ENCODE measurements at places on chromosomes 16 and 17. TPM values are rescaled to one million over a fixed set of nuclear protein-coding genes. Genes with fewer than 3 reads are reported as not detected.

CIBAR2 gene
- total RNA-seq: not detected

KRTAP17-1 gene
- not detected for total RNA-seq

TCAP gene
- 1.6 TPM for total RNA-seq

CEP95 gene
- 56.0 TPM for total RNA-seq

LPO gene
- total RNA-seq: not detected

GJD3 gene
- not detected for total RNA-seq

PDIA2 gene
- not detected for total RNA-seq

MT1A gene
- total RNA-seq: 23.5 TPM

TUBG2 gene
- 25.5 TPM for total RNA-seq

- no peak for DNase-seq
These were observed 34.9 kb downstream of the RNF213 start for GRCh38 chr17:80295559-80295958.

GRCh38 chr17:40484285-40484972 is 17.0 kb downstream of the TNS4 start:
- no peak for DNase-seq

GRCh38 chr16:25411396-25412081 is 153.9 kb upstream of the ZKSCAN2 start:
- DNase-seq: no peak

DNA sequence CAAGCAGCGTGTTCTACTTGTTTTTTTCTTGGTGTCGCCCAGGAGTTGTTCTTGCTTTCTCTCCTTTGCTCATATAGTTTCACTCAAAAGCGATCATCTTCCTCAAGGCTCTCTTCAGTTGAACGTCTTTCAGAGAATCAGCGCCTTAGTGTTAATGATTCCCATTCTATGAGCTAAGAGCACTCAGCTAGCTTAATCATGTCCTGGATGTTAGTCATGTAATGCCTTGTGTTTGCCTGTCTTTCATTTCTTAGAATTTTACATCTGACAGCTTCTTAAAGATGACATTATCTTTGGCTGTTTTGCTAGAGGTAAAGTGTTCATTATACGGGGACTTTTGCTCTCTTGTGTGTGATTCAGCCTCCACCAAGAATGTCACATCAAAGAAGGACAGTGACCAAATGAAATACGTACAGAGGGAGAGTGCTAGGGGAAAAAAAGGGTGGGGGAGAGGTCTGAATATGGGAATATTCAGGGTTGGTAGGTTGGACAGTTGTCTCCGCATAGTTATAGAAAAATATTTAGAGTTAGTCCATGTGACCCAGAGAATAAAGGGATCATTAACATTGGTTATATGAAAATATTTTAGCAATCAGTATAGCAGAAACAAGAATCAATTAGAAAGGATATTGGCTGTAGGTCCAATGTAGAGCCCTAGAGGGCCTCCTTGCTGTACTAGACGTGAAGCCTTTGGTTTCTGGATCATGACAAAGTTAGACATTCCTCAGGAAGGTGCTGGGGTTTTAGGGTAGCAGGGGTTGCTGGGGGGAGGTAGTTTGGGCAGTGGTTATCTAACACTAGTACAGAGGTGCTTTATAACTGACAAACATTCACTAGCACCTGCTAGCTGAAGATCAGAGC is 31.9 kb upstream of the ANKFN1 start:
- no peak for DNase-seq

- no peak for DNase-seq
These were observed 1.1 kb upstream of the HNF1B start for GRCh38 chr17:37745801-37746426.

GRCh38 chr17:65078441-65079160 is 22.1 kb upstream of the GNA13 start:
- DNase-seq: no peak

- no peak for DNase-seq
These were observed 9.6 kb upstream of the UBTF start for GRCh38 chr17:44229090-44229489.

GRCh38 chr16:56212144-56212543 is 20.9 kb downstream of the GNAO1 start:
- no peak for DNase-seq

DNA sequence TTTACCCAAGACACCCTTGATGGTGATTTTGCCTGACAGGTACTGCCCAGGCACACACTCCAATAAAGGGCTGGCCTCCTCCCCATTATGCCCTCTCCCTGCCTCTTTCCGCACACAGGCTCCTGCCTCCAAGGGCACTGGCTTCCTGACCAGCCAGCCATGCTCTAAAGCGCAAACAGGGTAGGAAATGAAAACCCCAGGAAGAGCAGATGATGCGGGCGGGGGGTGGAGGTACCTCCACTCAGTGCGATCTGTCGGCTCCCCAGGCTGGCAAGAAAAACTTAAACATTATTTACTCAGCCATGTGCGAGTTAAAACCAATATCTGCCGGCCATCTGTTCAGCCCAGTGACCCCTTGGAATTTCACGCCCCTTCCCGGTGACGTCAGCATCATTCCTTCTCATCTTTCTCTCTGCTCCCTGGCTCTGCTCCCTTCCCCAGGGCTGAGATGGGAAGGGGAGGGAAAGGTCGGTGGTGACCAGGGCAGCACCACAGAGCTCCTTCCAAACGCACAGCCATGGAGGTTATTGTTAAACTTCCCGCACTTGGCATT is 262.5 kb downstream of the CBLN1 start:
- no peak for DNase-seq

DNA sequence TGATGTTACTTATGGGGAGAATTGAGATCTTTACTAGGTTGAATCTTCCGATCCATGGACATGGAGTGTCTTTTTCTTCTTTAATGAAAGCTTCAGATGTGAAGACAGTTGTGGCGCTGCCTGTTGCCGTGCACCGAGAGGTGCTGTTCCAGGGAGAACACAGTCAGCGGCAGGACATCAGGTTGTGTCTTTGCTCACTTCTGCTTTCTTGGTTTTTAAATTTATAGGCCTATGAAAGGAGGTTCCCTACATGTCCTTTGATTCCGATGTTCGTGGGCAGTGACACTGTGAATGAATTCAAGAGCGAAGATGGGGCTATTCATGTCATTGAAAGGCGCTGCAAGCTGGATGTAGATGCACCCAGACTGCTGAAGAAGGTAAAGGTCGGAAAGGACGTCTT is 49.8 kb downstream of the SEC14L1 start:
- DNase-seq: no peak

DNA sequence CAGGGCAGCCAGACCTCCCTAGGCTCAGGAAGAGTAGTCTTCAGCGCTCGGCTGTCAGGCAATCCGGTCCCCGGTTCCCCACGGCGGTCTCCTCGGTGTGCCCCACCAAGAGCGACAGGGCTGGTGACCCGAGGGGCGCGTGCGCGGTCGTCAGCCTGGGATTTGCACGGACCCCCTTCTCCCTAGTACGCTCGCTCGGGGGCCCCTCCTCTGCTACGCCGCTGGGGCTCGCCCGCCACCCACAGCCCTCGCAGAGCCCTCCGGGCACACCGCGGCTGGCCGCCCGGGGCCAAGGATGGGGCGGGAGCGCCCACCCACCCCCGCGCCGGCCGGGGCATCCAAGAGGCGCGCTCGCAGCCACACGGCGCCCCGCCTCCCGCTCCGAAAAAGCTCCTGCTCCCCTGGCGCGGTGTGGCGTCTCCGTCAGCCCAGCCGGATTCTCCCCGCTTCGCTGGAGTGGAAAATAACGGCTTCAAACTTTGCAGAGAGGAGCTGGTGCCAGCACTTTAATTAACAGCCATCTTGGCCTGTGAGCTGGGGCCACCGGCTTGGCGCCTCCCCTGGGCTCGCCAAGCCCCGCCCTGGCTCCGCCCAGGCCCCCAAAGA is 2.1 kb upstream of the C1QL1 start:
- DNase-seq: no peak

DNA sequence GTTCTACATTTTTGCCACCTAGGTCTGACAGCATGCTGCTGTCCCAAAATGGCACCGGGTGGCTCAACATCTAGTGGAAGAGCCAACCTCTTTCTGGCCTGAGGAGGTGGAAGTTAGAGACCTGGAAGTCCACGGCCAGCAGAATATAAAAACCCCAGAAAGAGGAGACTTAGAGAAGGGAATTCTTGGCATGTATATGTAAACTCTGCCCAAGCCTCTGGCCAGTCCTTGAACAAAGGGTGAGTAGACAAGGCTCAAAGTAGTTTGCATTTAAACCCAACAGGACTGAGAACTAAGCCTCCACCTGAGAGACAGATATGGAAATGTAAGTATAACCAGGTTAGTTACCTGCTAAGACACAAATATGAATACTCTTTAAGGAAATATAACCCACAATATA is 210.3 kb downstream of the GRIN2A start:
- no peak for DNase-seq

DNA sequence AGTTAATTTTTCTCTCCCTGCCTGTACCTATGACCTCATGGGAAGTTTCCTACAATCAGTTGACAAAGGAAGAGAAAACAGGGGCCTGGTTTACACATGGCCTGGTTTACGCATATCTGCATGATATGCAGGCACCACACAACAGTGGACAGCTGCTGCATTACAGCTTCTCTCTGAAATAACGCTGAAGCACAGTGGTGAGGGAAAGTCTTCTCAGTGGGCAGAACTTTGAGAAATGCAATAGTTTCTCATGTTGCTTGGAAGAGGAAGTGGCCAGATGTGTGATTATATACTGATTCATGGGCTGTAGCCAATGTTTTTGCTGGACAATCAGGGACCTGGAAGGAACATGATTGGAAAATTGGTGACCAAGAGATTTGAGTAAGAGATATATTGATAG is 324.1 kb upstream of the GOT2 start:
- DNase-seq: no peak

GRCh38 chr16:10076037-10076436 is 106.2 kb downstream of the GRIN2A start:
- DNase-seq: no peak

- DNase-seq: no peak
These were observed 933 bp upstream of the ATXN7L3 start for GRCh38 chr17:44200478-44201155.

DNA sequence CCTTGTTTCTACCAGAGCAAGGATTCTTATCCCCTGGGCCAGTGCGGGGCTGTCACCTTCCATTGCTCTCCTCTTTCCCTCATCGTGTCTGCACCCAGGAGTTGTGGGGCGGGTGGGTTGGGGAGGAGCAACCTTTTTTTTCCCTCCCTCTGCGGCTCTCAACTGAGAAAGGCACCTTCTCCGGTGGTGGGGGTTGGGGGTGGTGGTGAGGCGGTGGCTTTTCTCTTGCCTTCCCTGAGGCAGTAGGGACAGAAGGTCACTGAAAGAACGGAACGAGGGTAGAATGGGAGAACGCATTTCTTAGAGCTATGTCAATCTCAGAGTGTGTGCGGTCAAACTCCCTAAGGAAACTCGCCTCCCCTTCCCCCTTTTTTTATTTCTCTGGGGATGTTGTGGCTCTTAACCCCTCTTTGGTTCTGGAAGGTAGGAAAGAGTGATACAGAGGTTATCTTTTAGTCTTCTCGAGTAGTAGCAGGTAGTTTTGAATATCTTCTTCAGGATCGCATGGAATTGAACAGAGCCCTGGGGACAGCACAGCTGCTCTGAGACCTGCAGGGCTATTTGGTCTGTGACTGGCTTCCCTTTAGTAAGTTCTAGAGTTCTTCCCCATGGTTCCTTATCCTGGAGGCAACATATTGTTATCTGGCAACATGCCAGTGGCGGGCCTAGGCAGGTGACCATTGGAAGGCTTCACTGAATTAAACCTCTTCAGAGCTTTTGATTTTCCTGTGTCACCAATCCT is 994 bp downstream of the CLTC start:
- no peak for DNase-seq

GRCh38 chr17:78133971-78134898 is 3.7 kb downstream of the TMC8 start:
- DNase-seq: no peak

- DNase-seq: no peak
These were observed 187.0 kb downstream of the SEC14L1 start for GRCh38 chr17:77327566-77328464.

DNA sequence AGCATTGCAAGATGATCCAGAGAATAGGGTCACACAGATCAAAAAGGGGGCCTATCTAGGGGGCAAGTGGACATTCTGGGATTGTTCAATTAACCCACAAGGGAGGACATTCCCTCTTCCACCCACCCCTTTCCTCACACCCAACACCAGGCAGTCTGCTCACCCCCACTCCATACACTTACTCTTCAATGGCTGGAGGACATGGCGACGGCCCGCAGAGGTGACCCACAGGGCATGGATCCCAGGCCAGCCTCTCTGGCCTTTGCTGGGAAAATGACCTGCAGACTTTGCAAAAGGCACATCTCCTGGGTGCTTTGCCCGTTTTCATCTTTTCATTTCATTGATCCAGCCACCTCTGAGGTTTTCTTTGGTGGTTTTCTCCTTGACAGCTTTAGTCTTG is 1.7 kb upstream of the CACNG5 start:
- DNase-seq: no peak

DNA sequence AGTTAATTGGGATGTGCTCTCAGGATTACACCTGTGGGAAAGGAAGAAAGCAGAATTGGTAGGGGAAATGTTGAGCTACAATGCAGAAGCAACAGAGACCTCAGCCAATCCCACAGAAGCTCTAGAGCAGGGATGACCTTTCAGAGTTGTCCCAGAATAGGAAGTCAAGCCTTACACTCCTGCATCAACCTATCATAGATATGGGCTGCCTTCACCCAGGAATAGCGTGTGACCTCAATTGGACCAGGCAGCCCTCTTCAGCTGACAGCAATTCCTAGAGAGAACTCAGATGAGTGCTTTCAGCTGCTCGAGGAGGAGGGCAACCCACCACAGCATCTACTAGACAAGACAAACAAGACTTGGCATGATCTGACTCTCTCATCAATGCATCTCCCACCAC is 189.7 kb downstream of the TMEM132E start:
- DNase-seq: no peak
